ENCODE measurements at places on chromosomes 16 and 17.

DNA sequence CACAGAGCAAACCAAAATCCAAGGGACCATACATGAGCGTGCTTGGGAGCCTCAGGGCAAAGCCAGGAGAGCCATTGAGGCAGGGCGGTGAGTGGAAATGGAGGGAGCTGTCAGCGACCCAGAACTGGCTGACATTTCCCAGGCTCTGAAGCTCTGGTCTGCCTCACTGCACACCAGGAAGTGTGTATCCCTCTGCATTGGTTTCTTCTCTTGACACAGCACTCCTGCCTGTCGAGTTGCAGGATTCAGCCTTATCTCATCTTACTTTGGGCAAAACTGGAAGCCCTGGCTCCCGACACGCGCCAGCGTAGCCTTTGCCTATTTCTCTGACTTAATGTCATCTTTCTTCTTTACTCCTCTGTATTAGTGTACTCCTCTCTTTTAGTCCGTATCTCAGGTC, 144.7 kb upstream of the HS3ST3A1 start:
- DNase-seq: no peak

DNA sequence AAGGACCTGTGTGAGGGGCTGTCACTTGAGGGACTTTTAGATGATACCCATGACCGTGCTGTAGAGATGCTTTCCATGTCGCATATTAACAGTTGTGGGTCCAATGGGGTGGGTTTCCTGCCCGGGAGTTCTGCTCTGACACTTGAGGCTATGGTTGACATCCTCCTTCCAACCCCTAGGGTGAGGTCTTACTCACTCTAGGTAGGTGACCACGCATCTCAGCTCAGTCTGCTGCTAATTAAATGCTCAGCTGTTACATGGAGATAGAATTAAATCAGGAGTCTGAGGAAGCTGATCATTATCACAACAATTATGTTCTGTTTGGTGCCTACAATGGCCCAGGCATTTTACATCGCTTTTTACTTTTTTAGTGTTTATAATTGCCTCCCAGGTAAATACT, 40.2 kb downstream of the OSBPL7 start:
- no peak for DNase-seq

DNA sequence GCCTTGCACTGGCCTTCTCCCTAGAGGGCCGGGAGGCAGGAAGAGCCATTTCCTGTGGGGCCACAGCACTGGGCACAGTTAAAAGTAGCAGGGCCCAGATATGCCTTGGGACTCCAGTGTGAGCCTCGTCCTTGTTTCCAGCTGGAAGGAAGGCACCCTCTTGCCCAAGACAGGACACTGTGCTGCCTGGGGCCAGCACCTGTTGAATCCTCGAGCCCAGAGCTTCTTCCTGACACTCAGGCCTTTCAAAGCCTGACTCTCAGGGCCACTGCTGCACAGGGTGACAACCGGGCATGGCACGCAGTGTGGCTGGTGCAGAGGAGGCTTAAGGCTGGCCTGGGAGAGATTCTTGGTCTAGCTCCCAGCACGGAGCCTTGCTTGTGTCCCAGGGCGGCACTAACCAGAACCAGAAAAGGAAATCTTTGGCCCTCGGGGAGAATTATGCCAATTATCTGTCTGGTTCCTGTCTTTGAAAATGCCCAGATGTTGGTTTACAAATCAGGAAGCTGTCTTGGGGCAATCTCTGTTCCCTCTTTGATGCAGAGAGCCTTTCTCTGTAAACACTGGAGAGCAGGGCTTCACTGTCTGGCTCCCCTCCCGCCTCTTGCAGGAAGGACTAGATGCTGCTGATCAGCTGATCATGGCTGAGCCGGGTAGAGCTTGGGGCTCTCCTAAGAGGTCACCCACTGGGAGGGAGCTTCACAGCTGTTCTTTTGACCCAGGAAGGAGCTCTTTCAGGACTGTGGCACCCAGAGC, 11.1 kb downstream of the LDHD start:
- DNase-seq: no peak

GRCh38 chr16:77917971-77918370, 104.4 kb upstream of the CLEC3A start:
- DNase-seq: no peak

- no peak for DNase-seq
Measured at GRCh38 chr17:53919356-53919755, 96.6 kb downstream of the KIF2B start.

DNA sequence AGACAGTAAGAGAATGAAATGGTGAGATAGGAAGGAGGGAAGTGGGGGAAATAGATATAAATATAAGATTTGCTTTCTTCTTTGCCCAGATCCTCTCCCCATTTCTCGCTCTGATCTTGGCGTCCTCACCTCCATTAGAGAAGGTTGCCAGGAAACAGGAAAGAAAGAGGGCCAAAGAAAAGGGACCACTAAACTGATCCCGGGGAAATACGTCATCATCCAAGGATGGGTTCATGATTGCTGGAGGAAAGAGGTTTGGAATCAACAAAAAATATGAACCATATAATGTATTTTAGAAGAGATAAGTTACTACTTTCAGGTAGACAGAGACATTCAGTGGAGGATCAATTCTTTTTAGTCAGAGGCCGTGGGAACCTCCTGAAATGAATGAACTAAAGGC, 536.0 kb downstream of the HAPSTR1 start:
- no peak for DNase-seq

- no peak for DNase-seq
Measured at GRCh38 chr16:57589374-57589773, 39.1 kb upstream of the ADGRG1 start.

DNA sequence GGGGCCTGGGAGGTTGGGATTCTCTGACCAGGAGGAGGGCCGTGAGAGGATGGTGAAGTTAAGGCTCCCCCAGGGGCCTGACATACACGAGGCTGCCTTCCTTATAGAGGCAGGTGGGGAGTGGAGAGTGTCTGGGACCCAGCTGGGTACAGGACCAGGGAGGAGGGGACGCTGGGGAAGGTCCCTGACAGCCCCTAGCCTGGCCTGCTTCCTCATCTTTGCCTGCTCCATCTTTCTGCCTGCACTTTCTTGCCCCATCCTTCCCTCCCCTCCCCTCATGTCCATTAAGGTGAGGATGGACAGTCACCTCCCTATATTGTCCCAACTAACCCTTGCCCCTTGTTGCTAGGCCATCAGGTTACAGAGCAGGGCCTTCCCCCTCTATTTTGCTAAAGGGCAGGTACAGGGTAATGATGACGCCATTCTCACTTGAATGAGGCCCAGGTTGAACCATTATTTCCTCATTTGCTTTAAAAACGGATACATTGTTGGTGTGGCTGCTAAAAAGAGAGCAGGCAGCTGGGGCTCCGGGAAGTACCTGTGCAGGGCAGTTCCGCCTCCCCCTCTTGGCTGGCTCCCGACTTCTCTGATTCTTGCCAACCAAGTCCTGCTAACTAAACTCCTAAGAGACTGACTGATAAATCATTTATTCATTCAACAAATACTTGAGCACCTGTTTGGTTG, 1.3 kb downstream of the C17orf99 start:
- no peak for DNase-seq

DNA sequence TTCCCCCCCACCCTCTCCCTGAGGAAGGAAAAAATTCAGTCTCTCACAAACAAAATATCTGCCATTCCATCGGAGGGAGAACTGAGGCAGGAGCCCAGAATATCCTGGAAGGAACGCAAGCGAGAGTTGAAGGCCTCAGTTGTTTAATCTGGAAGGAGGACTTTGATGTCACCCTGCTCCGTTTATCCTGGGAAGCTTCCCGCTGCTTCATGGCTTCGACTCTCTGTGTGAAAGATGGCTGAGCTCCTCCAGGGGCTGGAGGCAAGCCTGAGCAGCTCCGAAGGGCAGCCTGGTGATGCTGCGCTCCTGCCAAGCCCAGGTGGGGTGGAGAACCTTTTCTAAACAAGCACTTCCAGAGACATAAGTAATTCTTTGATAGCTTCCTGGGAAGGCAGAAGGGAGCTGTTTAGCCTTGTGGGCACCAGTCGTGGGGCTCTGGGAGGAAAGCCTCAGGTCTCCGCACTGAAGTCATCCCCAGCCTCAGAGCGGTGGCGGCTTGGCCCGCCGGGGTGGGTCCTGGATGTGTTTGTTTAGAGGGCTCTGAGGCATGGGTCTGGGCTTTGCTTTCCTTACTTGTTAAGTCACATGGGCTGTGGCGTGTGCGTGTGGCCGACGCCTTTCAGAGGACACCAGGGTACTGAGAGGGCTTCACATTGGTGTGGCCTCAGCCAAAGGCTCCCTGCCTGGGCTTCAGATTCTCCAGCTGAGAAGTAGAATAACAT, 7.9 kb downstream of the NKD1 start:
- no peak for DNase-seq

GRCh38 chr16:30967795-30968194, 10.2 kb downstream of the SETD1A start:
- DNase-seq: no peak

DNA sequence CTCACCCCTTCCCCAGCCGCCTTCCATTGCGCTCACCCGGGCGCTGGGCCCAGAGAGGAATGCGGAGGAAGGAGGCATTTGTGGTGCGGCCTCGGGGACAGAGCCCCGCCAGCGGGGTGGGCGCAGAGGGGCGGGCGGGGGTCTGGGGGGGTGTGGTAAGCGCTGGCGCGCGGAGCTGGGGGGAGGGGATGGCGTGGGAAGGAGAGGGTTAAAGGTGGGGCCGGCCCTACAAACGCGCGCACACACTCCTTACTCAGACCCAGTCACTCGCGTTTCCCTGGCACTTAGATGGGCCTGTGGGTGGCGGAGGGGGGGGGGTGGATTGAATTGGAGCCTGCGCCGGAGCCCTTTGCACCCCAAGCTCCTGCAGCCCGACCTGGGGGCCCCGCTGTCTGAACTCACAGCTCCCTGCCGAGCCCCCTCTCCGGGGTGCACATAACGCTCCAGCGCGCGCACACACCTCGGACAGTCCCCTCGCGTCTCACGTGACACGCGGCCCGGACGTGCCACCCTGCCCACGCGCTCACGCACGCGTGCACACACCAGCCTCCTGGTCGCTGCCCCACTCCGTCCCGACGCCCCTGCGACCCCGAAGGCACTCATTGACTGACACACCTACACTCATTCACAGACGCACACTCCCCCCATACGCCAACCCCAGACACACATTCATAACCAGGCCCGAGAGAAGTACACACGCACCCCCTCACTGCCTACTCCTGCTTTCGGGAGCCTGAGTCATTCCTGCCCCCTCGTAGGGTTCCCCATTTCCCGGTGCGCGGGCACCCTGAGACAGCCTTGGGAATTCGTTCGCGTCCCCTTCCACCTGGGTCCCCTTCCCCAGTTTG, 844 bp downstream of the TBKBP1 start:
- peak; percentile 58 for DNase-seq

- no peak for DNase-seq
Measured at GRCh38 chr16:11603331-11603750, 16.6 kb upstream of the LITAF start.

DNA sequence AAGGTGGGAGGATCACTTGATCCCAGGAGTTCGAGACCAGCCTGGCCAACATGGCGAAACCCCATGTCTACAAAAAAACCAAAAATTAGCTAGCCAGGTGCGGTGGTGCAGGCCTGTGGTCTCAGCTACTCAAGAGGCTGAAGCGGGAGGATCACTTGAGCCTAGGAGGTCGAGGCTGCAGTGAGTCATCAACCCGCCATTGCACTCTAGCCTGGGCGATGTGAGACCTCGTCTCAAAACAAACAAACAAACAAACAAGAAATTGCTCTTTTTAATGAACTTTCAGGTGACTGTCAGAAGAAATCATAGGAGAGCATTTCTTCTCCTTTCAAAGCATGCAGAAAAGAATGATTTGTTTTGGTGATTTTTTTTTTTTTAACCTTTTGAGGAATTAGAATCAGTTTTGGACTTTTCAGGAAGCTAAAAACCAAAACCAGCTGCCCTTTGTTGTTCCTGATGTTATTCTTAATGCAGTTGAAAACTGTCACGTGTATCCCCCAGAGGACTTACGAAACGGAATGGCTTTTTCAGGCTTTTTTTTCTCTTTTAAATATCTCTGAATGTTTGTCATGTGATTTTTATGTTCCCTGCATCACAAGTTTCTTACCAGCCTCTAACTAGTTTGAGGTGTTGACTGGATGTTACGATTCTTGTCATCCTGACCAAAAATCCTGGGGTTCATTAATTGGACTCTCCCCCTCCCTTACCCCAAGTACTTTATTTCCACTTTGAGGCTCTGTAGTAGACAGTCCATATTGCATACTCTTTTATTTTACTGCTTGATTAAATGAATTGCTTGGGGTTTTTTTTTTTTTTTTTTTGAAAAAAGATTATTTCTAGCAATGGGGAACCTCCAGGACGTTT, 34.1 kb downstream of the SNX29 start:
- DNase-seq: no peak

GRCh38 chr17:81538651-81539570, 10.7 kb downstream of the FSCN2 start:
- no peak for DNase-seq

DNA sequence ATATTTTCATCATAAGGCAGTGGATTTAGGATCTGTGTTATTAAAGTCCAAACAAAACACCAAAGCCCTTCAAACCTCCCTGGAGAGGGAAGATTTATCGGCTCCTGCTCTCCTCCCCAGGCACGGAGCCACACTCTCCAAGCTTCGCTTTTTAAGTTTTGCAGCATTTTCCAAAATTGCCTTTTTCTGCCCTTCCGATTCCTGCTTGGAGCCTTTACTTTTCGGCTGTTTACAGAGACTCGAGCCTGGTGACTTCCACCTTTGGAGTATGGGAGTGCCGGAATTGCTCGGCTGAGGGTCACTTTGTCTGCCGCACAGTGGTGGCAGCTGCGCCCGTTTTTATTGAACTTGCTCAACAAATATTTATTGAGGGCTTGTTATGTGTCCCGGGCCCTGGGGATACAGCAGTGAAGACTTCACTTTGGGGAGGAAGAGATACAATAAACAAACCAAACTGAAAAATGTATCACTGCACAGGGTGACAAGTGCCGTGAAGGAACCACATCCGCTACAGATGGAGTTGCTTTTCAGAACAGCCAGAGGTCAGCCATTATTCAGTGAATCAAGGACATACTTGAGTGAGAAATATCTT, 185.5 kb downstream of the NTN1 start:
- DNase-seq: no peak

DNA sequence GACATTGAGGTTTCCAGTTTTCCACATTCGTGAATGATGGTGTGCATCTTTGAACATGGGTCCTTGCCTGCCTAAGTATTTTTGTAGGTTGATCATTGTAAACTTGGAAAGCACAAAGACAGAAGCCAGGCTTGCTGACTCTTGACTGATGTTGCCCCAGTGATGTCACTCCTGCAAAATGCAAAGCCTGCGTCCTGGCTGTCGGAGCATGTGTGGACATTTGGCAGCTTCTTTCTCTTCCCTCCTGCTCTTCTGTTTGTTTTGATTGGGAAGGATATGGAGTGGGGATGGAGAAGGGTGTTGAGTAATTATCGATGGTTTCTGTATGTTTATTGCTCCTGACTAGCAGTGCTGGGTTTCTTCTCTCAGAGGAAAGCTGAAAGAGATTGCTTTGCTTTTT, 3.2 kb downstream of the NDE1 start:
- DNase-seq: no peak

- no peak for DNase-seq
Measured at GRCh38 chr16:8877894-8878522, 4.1 kb upstream of the LITAFD start.

DNA sequence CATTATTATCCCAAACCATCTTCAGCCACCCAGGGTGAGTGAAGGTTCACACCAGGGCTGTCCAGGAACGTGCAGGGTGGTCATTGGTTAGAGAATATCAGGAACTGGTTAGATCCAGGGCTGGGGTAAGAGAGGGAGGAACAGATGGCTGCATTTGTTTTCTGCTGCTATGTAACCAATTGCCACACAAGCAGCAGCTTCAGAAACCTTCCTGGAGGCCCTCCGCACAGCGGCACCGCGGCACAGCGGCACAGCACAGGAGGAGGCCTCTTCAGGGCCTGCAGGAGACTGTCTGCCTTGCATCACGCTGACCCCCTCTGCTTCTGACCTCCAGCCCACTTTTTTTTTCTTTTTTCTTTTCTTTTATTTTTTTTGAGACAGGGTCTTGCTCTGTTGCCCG, 86.1 kb downstream of the KCNJ12 start:
- no peak for DNase-seq
